ENCODE measurements at places on chromosomes 5 and 9.

GRCh38 chr5:112254303-112254702, 164.8 kb downstream of the EPB41L4A start:
- no peak for DNase-seq

DNA sequence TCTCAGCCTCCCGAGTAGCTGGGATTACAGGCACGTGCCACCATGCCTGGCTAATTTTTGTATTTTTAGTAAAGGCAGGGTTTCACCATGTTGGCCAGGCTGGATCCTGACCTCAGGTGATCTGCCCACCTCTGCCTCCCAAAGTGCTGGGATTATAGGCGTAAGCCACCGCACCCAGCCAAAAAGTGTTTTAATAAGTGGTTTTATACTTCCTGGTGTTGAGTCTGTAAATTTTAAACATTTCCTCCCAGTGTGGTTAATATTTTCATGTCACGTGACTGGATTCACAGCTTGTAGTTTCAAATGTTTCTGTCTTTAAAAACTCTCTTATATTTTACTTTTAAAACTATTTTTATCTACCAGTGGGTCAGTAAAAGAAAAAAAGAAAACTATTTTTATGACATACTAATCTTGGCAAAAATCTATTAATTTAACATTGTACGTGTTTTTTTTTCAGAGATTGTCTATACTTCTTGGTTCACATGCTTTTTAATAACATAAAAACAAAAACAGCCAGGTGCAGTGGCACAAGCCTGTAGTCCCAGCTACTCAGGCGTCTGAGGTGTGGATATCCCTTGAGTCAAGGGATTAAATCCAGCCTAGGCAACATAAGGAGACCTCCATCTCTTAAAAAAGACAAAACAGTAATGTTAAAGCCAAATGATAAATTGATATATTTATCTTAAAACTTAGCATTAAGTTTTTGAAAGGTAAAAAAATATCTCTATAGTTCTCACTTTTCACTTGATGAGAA, 117.1 kb downstream of the DMXL1 start:
- no peak for DNase-seq

- DNase-seq = no peak
Observed at GRCh38 chr5:55601204-55601618, 66.4 kb upstream of the PLPP1 start.

DNA sequence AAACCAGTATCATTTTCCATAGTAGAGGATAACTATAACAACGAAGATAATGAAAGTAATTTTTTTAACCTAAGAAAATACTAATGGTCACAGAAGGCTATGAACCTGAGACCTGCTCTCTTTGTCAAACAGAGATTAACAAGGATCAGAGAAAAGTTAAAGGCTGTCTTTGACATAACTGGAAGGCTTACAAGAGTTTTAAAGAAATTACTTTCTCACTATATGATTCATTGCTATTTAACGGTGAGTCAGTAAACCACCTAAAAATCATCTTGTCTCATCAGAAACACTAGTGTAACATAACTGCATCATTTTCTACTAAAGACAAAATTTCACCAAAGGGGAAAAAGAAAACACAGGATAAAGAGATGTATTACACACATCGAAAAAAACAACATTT, 19.3 kb downstream of the MLANA start:
- no peak for DNase-seq

- no peak for DNase-seq
Observed at GRCh38 chr5:36502608-36503007, 103.8 kb upstream of the SLC1A3 start.

GRCh38 chr9:77829420-77829819, 181.3 kb upstream of the GNA14 start:
- no peak for DNase-seq

GRCh38 chr5:56908942-56909293, 478 bp upstream of the SETD9 start:
- no peak for DNase-seq

GRCh38 chr5:160628619-160628968, 206.9 kb downstream of the PTTG1 start:
- DNase-seq = no peak

DNA sequence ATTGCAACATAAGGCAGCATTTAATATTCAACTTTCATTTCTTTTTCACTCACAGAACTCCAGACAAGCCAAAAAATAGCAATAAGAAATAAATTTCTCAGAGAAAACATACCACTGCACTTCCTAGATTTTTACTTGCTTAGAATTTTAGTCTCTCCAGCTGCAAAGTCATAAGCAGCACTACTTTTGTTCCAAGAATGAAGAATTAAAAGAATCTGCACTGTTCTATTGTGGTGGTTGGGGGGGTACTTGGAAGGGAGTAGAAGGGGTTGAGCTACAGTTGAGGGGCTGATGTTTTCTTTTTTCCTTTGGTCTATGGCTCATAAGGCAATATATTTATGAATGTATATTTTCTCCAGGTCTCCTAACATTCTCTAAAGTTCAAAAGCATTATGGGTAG, 144.5 kb downstream of the KIAA0825 start:
- DNase-seq = no peak

DNA sequence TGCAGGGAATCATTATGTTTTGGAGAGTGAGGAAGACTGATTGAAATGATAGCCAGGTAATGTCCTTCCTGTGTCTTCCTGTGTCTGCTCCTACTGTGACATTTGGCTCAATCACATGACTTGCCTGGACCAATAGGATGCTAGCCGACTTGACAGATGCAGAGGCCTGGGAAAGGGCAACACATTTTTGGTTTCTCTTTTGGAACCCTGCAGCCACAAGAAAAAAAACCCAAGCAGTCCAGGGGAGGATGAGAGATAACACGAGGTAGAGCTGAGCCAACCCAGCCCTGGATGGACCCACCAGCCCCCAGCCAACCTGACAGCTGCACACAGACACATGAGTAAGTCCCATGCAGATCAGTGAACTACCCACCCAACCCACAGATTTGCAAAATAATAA, 256.1 kb upstream of the SMARCA2 start:
- no peak for DNase-seq

DNA sequence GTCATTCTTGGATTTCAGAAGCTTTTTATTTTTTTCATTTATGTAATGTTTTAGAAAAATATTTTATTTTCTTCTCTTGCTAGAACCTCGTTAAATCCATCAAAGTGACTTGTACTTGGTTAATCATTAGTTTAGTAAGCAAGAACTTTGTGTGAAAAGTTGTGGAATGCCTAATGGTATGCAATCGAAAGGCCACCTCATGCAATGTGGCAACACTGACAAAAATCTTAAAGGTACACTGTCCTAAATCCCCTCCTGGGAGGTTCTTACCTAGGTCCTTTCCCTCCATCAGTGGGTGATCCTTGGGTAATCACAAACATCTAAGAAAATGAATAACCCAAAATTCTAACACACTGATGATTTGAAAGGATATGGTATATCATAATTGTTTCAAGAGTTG, 304.2 kb downstream of the DNAH5 start:
- DNase-seq = no peak

GRCh38 chr5:78373231-78373630, 12.8 kb downstream of the SCAMP1 start:
- no peak for DNase-seq

- DNase-seq = no peak
Observed at GRCh38 chr5:97049175-97049574, 93.2 kb downstream of the LIX1 start.

GRCh38 chr5:141638771-141639170, 2.0 kb downstream of the RELL2 start:
- no peak for DNase-seq

All from activated naive CD4-positive, alpha-beta T cell (primary cell).